ENCODE measurements at places on chromosomes 4 and X.

DNA sequence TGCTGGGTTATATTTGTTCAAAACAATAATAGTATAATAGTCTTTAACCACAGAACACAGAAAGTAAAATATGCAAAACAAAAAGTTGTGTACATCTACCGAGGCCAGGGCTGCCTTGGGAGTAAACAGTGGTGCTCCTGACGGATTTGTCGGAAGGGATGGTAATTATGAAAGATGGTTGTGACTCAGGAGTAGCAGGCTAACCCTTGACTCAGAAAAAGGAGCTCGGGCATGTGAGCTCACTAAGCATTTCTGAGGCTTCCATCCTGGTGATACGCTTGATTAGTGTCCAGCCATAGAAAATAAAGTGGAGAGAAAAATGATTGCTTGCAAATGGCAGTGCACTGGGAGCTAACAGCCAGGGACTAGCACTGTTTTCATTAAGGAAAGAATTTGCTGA lies 53.2 kb upstream of the SPANXB1 start:
- no peaks in the 10 kb centered on the region for H3K4me1 ChIP-seq
- no peaks in the 10 kb centered on the region for H3K36me3 ChIP-seq
- H3K27ac ChIP-seq: peak overlapping the region; percentile 74
- DNase-seq: no peak
- no peaks in the 10 kb centered on the region for H3K27me3 ChIP-seq
- H3K4me3 ChIP-seq: no peak overlapping the region

DNA sequence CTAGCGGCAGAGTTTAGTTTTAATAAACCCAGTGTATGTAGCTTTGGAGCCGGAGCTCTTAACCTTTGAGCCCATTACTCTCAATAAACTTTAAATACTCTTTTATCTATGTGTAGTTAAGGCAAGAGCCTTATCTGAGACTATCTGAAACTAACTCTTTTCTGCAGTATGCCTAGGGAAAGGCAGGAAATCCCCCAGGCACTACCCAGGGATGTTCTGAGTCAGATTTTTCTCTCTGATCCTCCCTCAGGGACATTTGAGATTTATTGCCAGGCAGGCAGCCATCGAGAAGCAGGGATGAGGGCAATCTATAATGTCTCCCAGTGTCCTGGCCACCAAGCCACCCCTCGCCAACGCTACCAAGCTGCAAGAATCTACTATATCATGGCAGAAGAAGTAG lies 39.1 kb downstream of the HEPH start:
- peaks cover 11% of the 10 kb centered on the region for H3K27me3 ChIP-seq
- H3K4me1 ChIP-seq: peaks cover 3% of the 10 kb centered on the region
- no peaks in the 10 kb centered on the region for H3K36me3 ChIP-seq
- no peak for DNase-seq

DNA sequence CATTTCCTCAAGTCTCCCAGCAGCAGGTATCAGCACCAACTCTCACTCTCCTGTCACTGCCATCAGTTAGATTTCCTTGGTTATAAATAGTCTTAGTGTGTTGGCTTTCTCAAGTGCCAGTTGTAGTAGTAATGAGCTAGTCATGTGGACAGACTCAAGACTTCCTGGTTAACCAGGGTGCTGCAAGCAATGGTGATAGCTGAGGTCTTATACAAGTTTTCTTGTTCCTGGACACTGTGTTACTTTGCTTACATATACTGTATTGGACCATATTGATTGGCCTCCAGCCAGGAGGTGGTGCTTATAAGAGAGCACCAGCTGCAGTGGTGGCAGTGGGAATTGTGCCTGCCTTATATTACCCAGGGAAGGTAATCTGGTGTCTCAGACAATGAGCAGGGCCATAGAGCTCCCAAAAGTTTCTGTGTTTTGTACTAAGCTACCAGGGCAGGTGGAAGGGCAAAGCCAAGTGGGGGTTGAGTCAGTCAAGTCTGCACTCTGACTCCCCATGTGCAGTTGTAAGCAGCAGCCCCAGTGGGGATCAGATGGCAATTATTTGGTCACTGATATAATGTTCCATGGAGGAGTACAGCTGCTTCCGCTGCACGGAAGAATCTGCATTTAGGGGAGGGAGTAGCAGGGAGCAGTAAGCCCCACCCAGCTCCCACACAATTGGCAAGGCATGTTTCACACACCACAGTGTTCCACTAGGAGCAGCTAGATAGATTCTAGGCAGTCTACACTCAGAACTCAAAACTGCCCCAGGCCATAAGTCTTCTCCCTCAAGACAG lies 24.1 kb upstream of the ZDHHC15 start:
- peaks cover 3% of the 10 kb centered on the region for H3K27me3 ChIP-seq
- H3K36me3 ChIP-seq: no peaks in the 10 kb centered on the region
- H3K4me3 ChIP-seq: no peak overlapping the region
- H3K4me1 ChIP-seq: no peaks in the 10 kb centered on the region
- no peak for DNase-seq

DNA sequence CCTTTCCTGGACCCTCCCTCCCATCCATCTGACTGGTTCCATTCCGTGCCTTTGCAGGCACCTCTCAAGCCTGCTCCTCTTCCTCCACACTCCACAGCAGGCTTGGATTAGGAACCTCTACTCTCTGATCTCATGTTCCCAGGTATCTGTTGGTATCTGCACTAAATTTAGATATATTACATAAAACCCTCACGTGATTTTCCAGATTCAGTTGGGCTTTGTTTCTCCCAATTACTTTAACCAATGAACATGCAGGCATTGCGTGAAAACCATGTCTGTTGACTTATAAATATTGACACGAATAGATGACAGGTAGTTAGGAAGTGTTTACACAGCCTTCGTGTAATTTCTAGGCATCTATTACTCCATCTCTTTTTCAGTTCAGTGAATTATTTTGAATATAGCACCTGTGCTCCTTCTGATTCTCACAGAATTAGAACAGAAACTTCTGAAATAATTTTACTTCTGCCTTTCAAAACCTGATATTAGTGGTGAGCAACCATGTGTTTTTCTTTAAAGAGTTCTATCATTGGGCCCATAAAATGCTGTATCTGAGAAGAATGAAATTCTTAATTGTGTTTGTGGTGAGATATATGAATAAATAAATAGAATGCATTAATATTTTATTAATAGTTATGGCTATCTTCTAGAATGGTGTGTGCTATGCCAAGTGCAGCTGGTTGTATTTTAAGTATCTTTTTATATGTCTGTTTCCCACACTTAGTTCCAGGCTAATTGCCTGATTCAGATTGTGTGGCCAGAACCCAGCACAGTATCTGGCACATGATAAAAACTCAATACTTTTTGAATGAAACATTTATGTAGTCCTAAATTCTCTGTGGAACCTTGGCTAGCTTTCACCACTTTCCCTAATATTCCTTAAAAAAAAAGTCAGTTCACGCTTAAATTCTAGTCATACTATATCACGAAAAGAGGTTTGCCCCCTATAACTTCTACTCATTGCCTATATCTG lies 304.8 kb downstream of the QDPR start:
- H3K4me1 ChIP-seq: no peaks in the 10 kb centered on the region
- H3K27me3 ChIP-seq: no peaks in the 10 kb centered on the region
- H3K36me3 ChIP-seq: no peaks in the 10 kb centered on the region
- DNase-seq: no peak
- no peak overlapping the region for H3K4me3 ChIP-seq

DNA sequence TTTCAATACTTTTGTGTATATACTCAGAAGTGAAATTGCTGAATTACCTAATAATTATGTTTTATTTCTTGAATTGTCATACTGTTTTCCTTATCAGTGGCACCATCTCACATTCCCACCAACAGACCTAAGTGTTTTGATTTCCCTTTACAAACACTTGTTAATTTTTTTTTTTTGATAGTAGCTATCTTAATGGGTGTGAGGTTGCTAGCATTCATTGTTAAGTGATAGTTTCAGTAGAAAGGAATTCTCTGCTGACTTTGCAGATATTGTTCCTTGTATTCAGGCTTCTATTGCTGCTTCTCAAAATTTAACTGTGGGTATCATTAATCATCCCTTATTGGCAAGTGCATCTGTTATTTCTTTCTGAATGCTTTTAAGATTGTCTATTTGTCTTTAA lies 927.5 kb upstream of the SLIT2 start:
- no peak for DNase-seq
- H3K4me1 ChIP-seq: no peaks in the 10 kb centered on the region
- no peaks in the 10 kb centered on the region for H3K36me3 ChIP-seq
- H3K27ac ChIP-seq: no peak overlapping the region
- H3K27me3 ChIP-seq: no peaks in the 10 kb centered on the region

- no peaks in the 10 kb centered on the region for H3K27me3 ChIP-seq
- peak; percentile 16 for DNase-seq
- H3K27ac ChIP-seq: no peak overlapping the region
- H3K36me3 ChIP-seq: no peaks in the 10 kb centered on the region
- peaks cover 5% of the 10 kb centered on the region for H3K4me1 ChIP-seq
- no peak overlapping the region for H3K4me3 ChIP-seq
Measured at GRCh38 chr4:59063015-59063720, 1953.0 kb upstream of the IGFBP7 start.

DNA sequence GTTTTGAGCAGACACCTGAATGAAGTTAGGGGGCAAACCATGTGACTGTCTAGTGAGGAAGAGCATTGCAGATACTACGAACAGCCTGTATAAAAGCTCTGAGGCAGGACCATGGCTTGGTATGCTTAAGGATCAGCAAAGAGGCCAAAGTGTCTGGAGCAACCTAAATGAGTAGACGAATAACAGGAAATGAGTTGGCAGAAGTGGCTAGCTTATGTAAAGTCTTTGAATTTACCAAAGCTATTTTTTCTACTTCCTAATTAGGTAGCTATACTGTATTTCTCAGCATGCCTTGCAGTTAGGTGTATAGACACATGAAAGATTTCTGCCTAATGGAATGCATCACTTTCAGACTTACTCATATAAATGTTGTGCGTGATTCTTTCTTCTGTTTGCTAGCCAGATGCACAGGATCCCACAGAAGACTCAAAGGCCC lies 9.3 kb upstream of the GPRIN3 start:
- no peak overlapping the region for H3K4me3 ChIP-seq

DNA sequence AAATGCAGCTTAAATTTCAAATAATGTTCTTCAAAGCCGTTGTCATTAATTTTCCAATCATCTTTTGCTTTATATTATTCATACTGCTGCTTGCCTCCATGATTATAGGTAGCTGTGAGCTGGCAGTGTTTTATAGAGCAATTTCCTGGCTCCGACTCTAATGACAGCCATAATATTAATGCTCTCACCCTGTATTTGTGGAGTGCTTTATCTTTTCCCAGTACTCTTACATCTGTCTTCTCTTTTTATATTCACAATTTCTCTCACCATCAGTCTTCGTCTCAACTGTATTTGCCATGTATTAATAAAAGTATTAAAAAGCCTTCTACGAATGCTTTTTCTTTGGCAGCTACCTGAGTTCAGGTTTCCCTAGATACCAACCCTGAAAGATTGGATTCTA lies 21.0 kb downstream of the ATXN3L start:
- no peaks in the 10 kb centered on the region for H3K4me1 ChIP-seq
- no peaks in the 10 kb centered on the region for H3K36me3 ChIP-seq
- no peak overlapping the region for H3K4me3 ChIP-seq
- no peak for DNase-seq
- H3K27ac ChIP-seq: no peak overlapping the region
- no peaks in the 10 kb centered on the region for H3K27me3 ChIP-seq

- H3K4me1 ChIP-seq: no peaks in the 10 kb centered on the region
- no peaks in the 10 kb centered on the region for H3K36me3 ChIP-seq
- no peak overlapping the region for H3K27ac ChIP-seq
- no peaks in the 10 kb centered on the region for H3K27me3 ChIP-seq
- H3K4me3 ChIP-seq: no peak overlapping the region
Measured at GRCh38 chrX:41689711-41690110, 938 bp downstream of the GPR34 start.

- no peaks in the 10 kb centered on the region for H3K27me3 ChIP-seq
- H3K36me3 ChIP-seq: no peaks in the 10 kb centered on the region
- no peak overlapping the region for H3K27ac ChIP-seq
- no peaks in the 10 kb centered on the region for H3K4me1 ChIP-seq
- no peak for DNase-seq
Measured at GRCh38 chr4:82084747-82085146, 289.0 kb downstream of the HNRNPD start.

DNA sequence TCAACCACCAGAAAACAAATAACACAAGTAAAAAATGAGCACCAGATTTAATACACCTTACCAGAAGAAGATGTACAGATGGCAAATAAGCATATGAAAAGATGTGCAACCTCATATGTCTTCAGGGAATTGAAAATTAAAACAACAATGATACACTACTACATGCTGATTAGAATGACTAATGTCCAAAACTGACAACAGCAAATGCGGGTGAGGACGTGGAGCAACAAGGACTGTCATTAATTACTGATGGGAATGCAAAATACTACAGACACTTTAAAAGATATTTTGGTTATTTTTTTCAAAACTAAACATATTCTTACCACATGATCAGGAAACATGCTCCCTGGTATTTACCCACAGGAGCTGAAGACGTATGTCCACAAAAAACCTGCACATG lies 140.3 kb downstream of the FRYL start:
- H3K36me3 ChIP-seq: no peaks in the 10 kb centered on the region
- no peak overlapping the region for H3K27ac ChIP-seq
- H3K4me3 ChIP-seq: no peak overlapping the region
- no peaks in the 10 kb centered on the region for H3K27me3 ChIP-seq

- H3K4me3 ChIP-seq: no peak overlapping the region
- no peak overlapping the region for H3K27ac ChIP-seq
- no peaks in the 10 kb centered on the region for H3K36me3 ChIP-seq
- peaks cover 68% of the 10 kb centered on the region for H3K27me3 ChIP-seq
Measured at GRCh38 chrX:153412746-153413720, 1.8 kb downstream of the ZFP92 start.

GRCh38 chr4:151563194-151563593 lies 154.2 kb downstream of the FHIP1A start:
- no peak for DNase-seq
- no peak overlapping the region for H3K4me3 ChIP-seq
- H3K27me3 ChIP-seq: no peaks in the 10 kb centered on the region
- H3K27ac ChIP-seq: no peak overlapping the region
- H3K36me3 ChIP-seq: no peaks in the 10 kb centered on the region

GRCh38 chr4:7016512-7016911 lies 26.7 kb upstream of the TADA2B start:
- H3K27ac ChIP-seq: no peak overlapping the region
- peaks cover 75% of the 10 kb centered on the region for H3K36me3 ChIP-seq
- H3K4me3 ChIP-seq: no peak overlapping the region
- no peak for DNase-seq
- no peaks in the 10 kb centered on the region for H3K27me3 ChIP-seq
- H3K4me1 ChIP-seq: peaks cover 22% of the 10 kb centered on the region

- H3K36me3 ChIP-seq: no peaks in the 10 kb centered on the region
- no peaks in the 10 kb centered on the region for H3K4me1 ChIP-seq
- no peak for DNase-seq
- H3K27ac ChIP-seq: no peak overlapping the region
- no peaks in the 10 kb centered on the region for H3K27me3 ChIP-seq
Measured at GRCh38 chr4:10809905-10810304, 125.3 kb upstream of the CLNK start.

GRCh38 chr4:72991873-72992272 lies 77.6 kb downstream of the COX18 start:
- H3K4me3 ChIP-seq: no peak overlapping the region
- no peak for DNase-seq
- no peaks in the 10 kb centered on the region for H3K27me3 ChIP-seq
- H3K27ac ChIP-seq: no peak overlapping the region

All from mesenchymal stem cell (in vitro differentiated cells and primary cell).